ENCODE measurements at places on chromosomes 3 and 15.

GRCh38 chr3:168988853-168989252 lies 674.7 kb downstream of the MECOM start:
- no peak for DNase-seq

GRCh38 chr3:124839896-124840295 lies 47.3 kb downstream of the ITGB5 start:
- no peak for DNase-seq

DNA sequence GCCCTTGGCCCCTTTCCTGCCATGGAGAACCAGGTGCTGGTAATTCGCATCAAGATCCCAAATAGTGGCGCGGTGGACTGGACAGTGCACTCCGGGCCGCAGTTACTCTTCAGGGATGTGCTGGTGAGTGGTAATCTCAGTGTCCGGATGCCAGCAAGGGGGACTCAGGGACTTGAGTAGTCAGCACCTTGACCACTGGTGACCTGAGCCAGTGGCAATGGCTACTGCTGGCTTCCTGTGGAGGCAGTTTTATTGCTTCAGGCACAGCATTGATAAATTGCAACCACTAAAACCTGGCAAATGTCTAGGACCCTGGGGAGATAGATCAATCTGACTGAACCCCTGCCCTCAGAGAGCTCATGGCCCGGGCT lies 830 bp downstream of the MAP2K5 start:
- no peak for DNase-seq

DNA sequence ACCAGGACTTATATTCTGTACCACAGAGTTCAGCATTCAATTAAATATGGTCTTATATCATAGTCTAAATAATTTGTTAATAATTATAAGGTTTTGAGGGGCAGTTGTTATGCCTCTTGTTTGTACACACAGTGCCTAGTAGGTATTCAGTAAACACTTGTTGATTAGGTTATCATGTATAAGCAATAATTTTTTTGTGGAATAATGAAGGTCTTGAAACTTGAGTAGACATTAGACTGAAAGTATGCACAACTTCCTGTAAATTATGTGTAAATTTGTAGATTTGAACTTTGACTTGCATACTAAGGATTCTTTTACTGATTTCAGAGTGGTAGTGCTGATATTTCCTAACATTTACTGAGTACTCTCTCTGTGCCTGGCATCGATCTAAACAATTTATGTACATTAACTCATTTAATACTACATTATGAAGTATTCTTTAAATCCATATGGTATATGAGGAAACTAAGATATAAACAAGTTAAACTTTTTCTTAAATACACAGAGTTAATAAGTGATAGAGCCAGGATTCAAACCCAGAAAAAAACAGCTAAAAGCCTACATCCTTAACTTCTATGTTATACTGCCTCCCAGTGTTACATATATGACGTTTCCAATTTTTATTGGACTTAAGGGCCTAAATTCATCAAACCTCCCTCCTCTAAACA lies 65.1 kb downstream of the GLCE start:
- DNase-seq = no peak

DNA sequence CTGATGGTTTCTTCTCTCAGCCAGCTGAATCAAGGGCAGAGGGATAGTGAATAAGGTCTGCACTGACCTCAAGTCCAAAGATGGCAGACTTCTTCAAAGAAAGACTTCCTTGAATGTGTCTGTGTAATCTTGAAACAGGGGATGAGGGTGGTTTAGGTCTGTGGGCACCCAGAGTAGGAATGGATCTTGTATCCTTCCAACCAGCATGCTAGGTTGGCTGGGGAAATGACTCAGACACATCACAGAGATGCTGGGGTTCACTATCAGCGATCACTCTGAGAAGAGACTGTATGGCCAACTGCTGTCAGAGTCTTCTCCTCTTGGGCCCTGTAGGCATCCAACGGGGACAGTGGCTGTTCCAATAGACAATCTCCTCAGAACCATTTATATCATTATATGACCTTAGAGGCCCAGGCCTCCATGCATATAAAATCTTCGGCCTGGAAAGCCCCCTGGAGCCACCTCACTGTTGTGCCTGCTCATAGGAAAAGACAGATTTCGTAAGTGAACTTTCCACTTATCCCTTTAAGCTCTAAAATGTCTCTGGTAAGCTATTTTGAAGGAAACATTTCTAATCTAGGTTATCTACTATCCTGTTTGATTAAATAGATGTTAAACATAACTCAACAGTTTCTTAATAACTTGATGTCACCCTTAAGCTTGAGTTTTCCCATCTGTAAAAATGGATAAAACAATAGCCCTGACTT lies 58.5 kb downstream of the TIPARP start:
- DNase-seq = no peak

- DNase-seq = no peak
Measured at GRCh38 chr3:151871639-151872468, 1.6 kb upstream of the SUCNR1 start.

- DNase-seq = no peak
Measured at GRCh38 chr3:15113471-15113870, 14.5 kb upstream of the RBSN start.

DNA sequence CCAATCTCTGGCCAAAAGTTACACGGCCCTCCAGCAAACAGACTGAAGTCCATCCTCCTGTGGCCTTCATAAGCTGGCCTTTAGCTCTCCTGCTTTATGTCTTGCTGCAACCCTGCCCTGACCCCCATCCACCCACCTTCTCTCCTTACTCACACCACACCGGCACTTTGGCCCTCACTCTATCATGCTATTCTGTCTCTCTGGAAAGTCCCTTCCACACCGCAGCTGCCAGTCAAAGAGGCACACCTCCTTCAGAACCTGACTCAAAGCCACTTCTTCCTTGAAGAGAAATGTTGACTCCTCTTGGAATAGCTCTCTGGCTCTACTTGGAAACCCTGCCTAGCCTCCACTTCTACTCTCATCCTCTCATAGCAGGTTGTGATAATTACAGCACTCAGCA lies 4.5 kb downstream of the GPR156 start:
- no peak for DNase-seq

GRCh38 chr15:101522091-101522490 lies 32.6 kb upstream of the PCSK6 start:
- DNase-seq = no peak

- DNase-seq = no peak
Measured at GRCh38 chr3:29627136-29628117, 346.6 kb downstream of the RBMS3 start.

Measured in gastrocnemius medialis (tissue), 4 donors.